ENCODE measurements at places on chromosomes 12 and 14.

DNA sequence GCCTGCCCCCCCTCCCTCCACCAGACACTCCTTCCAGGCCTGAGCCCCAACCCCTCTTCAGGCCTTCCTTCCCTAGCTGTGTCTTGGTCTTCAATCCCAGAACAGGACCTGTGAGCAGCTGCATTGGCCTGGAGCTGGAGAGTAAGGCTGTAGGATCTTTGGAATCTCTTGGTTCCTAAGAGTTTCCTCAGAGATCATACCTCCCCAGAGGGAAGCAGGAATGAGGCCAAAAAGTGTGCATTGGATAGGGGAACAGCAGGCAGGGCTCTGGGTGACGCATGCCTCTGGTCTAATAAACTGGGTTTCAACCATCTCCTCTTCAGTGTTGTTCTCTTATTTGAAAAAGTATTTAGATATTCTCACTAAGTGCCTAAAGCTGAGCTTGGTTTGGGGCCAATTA lies 1.8 kb upstream of the SMARCD1 start:
- no peak for DNase-seq

DNA sequence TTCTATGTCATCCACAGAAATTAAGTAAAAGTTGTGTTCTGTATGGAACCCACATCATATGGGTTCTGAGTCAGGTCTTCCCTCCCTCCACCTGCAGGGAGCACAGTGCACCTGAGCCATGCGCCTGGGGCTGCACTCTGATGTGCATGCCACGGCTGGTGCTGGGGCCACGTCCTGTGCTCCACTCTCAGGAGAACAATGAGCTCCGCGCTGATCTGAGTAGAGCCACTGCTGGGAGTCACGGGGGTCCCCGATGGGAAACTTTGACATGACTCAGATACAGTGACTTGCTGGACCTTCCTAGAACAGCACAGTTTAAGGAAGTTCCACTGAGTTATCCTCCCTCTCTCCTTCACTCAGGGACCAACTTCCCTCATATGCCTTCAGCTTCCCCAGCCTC lies 683.4 kb downstream of the TMEM121 start:
- DNase-seq, result no peak

- no peak for DNase-seq
Measured at GRCh38 chr12:94326727-94327126, 132.9 kb downstream of the CEP83 start.

GRCh38 chr14:49017447-49017846 lies 568.7 kb downstream of the RPS29 start:
- no peak for DNase-seq
